ENCODE measurements at places on chromosomes 4 and X.

GRCh38 chr4:184348311-184349233 lies 125.8 kb downstream of the IRF2 start:
- DNase-seq: peak; percentile 13

DNA sequence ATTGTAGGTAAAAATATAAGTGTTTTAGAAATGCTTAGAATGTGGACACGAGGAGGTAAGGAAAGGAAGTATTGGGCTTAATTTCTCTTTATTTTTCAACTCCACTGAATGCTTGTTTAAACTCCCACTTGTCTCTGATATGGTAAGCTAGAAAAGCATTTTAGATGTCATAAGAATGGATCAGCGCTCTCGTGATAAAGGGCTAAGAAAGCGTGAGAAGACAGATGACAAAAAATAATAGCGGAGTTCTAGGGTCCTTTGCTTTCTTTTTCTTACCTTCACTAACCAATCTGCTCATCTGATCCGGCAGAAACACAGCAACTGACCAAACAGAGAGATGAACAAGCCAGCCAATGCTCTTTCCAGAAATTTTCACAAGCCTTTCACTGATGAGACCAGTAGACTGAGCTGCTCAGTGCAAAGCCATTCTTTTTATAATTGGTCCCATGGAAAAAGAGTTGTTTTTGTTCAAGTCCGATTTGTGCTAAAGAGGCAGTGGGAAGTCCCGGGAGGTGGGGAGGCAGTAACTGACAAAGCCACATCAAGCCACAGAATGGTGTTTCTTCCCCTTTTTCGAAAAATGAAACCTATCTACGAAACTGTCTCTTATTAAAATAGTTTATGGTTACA lies at the start of gene TASL:
Gene TASL, minus strand, starts transcription at position 405 of the 630 bp plus-strand sequence. CDS start 17,411 bp downstream, outside the sequence.
- no peak for DNase-seq

GRCh38 chr4:40327340-40327739 lies 7.8 kb upstream of the CHRNA9 start:
- peak; percentile 26 for DNase-seq

- DNase-seq: no peak
These were observed 20.7 kb downstream of the PSAPL1 start for GRCh38 chr4:7414046-7414445.

DNA sequence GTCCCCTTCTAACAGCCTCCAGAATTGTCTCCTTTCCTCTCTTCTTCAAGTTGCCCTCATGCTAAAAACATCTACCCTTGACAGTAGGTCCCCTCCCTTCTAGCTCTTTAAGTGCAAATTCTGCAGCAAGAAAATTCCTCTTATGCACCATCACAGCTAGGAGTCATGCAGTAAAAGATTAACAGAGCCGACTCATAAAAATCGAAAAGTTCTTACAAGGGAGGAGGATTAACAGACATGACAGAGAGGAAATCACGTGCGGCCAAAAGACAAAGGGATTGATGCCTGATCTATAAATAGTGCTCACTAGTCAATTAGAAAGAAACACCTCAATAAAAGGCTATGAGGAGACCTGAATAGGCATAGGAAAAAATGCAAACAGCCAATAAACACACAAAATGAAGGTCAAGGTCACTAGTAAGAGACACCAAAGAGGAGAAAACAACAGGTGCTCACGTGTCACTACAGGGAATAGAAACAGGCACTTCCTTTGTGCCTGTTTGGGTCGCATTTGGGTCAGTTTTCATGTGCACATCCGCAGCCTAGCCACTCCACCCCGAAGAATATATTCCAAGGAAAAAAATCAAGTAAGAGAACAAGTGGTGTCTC lies 3.4 kb downstream of the RNF212 start:
- no peak for DNase-seq

DNA sequence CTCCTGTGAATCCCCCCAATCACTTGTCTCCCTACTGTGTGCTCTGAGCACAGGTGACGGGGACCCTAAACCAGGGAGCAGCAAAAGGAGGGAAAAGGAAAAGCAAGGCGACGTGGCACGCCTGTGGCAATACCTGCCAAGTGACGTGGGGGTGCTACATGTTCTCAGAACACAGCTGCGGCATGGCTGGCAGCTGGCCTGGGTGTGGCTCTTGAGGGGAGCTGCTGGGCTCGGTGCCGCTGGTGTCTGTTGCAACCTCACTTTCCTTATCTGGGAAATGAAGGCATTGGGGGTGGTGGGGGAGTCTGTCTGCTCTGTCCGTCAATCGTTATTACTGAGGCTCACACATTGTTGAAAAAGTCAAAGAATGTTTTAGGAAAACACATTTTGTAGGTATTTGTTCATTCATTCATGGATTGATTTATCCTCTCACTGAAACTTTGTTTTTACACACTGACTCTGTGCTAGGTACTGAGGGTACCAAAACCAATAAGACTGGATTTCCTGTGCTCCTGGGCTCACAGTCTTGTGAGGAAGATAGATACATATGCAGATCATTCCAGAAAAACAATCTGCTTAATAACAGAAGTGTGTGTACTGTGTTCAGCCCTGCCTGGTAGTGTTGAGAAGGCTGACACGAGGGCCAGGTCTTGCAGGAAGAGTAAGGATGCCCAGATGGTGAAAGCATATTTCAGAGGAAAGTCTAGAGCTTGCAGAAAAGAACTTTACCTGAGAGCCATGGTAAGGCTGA lies 217.6 kb downstream of the PTTG2 start:
- no peak for DNase-seq

DNA sequence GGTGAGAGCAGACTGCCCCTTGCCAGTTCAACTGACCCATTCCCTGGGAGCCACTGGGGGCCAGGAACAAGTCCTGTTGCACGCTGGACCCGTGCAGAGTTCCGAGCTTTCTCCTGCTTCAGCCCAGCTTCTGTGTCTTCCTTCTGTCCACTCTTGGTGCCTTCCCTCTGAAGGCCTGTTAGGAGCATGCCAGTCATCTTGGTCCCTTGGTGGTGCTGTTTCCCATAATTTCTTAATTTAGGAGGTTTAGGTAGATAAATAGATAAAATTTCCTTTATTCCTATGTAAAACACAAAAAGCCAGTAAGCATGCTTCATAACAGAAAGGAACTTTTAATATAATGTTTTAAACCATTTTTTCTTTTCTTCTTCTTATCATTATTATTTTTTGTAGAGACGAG lies 672.7 kb downstream of the CCSER1 start:
- DNase-seq: no peak

GRCh38 chr4:184664445-184665210 lies 15.1 kb downstream of the PRIMPOL start:
- DNase-seq: no peak

GRCh38 chr4:167274351-167274750 lies 40.1 kb upstream of the SPOCK3 start:
- DNase-seq: no peak

- DNase-seq: no peak
These were observed 666.8 kb upstream of the NDST4 start for GRCh38 chr4:115780268-115780667.

DNA sequence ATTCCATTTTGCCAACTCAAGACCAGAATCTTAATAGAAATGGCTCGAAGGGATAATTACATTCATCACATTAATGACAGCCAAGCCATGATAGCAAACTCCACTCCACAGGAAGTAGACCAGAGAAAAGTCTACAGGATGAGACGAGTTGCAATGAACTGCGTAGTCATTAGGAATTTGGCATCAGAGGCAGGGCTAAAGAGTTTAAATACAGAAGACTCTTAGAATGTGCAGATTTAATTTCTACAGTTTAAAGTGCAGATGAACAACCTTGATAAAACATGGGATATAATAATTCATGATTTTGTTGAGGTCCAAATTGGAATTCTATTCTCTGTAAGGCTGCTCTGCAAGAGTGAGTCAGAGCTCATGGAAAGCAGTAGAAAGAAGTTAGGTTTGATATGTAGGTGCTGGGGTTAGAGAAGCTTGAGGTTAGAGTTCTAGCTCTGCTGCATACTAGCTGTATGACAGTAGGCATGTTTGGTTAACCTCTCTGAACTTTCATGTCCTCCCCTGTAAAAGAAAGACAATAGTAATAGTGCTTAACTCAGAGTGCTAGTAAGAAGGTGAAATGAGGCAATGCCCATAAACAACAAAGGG lies 32.2 kb downstream of the LNX1 start:
- DNase-seq: no peak

GRCh38 chrX:148872161-148872535 lies 371.7 kb downstream of the AFF2 start:
- no peak for DNase-seq

GRCh38 chr4:151718984-151719955 lies 41.5 kb downstream of the GATB start:
- no peak for DNase-seq

DNA sequence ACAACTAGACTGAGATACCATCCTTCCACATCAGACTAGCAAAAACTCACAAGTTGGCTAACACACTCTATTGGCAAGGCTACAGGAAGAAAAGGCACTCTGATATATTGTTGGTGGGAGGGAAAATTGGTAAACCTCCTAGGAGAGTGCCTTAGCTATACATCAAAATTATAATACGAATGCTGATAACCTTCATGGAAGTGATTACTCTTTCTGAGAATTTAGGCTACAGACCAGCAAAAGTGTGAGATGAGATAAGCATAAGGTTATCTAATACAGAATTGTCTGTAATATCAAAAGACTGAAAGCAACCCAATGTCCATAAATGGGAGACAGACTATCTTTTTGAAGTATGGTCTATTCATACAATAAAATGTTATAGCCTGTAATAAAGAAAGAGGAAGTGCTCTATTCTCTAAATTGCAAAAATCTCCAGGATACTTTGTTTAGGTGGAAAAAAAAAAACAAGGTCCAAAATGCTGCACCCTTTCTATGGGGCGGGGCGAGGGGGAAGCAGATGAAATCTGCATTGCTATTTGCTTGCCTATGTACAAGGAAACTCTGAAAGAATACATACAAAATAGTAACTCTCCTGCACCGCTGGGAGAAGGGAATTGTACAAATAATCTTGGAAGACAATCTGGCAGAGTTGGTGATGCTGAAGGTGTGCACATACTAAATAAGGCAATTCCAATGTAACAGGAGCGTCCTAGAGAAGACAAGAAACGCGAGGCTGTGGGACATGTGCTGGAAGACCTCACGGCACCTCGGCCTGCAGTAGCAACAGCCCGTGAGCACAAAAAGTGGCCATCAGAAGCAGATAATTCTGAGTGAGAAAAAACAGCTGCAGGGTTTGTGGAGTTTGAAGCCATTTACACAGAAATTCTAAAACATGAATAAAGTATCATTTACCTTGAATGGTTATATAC lies 109.7 kb downstream of the AFAP1 start:
- DNase-seq: no peak

DNA sequence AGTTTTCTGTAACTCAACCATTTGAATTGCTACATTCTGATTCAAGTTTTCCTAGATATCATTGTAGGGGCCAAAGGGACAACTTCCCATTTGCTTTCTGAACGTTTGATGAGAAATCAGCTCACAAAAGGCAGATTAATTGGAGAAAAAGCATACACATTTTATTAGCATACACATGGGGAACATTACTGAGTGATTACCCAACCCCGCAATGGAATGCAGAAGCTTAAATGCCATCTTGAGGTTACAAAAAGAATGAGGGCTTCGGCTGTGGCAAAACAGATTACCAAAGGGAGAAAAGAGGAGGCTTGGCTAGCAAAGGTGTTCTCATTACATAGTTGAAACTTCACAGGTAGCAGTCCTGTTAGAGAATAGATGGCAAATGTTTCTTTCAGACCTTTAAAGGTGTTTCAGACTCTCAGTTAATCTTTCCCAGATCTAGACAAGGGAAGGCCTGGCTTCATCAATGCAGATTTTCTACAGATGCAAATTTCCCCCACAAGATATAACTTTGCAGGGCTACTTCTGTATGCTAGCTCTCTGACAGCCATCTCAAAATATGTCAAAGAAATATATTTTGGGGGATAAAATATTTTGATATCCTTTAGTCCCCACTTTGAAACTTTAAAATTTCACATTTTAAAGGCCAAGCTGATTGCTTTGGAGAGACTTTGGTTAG lies 26.5 kb upstream of the HERC6 start:
- DNase-seq: no peak

- no peak for DNase-seq
These were observed 124.5 kb upstream of the NOCT start for GRCh38 chr4:138890891-138891570.

- peak; percentile 64 for DNase-seq
These were observed 790 bp upstream of the HHIP start for GRCh38 chr4:144645102-144645630.

DNA sequence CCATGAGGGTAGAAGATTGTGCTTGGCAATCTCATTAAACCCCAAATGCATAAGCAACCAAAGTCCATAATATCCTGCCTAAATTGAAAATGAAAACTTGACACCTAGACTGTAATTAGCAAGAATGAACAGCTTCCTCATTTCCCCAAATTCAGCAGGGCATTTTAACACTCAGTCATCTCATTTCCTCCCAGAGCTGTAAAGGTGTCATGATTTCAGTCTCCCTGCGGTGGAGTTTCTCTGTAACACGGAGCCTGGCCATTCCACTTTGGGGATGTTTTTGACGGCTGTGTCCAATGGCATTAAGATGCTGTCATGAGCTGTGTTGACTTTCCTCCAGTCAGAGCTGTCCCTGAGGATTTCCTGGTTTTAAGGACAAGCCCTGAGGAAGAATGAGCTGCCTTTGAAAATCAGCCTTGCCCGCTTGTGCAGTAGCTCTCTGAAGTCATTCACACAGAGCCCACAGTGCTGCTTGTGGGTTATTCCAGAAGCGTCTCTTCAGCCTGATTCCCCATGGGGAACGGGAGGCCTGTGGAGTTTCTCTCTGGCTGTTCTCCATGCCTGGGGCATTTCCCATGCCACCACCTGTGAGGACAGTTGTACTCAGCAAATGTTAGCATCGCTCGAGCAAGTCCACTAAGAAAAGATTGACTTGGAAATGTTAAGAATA lies 187.0 kb downstream of the MID1 start:
- DNase-seq: no peak

- no peak for DNase-seq
These were observed 4.9 kb upstream of the ZNF81 start for GRCh38 chrX:47831788-47832187.

DNA sequence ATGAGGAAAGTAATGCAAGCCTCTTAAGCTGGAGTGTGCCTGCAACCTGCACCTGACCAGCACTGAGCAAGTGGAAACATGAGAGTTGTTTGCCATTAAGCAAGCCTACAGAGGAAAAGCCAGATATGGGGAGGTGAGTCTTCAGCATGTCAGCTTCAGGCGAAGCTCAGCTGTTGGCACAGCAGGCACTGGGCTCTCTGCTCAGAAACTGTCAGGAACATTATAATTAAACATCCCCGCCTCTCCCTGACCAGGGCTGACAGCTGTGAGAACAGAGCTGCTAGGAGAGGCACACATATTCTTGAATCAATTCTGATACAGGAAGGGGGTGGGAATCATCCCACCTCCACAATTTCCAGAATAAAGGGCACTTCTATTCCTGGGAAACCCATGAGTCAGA lies 19.0 kb upstream of the DCX start:
- DNase-seq: no peak

GRCh38 chrX:9542106-9542760 lies 77.4 kb downstream of the TBL1X start:
- DNase-seq: no peak

- no peak for DNase-seq
These were observed 72.4 kb downstream of the CPZ start for GRCh38 chr4:8664976-8665375.

GRCh38 chr4:77910676-77911075 lies 48.0 kb downstream of the MRPL1 start:
- no peak for DNase-seq

GRCh38 chr4:52903273-52903672 lies 41.2 kb downstream of the RASL11B start:
- no peak for DNase-seq

GRCh38 chrX:72624194-72624593 lies 51.6 kb upstream of the HDAC8 start:
- DNase-seq: no peak

- no peak for DNase-seq
These were observed 121.7 kb upstream of the HCCS start for GRCh38 chrX:10989386-10989785.
